ENCODE measurements at places on chromosomes 12 and 14.
A peak's percentile ranks its signal among the peaks of the same experiment; 100 is the strongest.

DNA sequence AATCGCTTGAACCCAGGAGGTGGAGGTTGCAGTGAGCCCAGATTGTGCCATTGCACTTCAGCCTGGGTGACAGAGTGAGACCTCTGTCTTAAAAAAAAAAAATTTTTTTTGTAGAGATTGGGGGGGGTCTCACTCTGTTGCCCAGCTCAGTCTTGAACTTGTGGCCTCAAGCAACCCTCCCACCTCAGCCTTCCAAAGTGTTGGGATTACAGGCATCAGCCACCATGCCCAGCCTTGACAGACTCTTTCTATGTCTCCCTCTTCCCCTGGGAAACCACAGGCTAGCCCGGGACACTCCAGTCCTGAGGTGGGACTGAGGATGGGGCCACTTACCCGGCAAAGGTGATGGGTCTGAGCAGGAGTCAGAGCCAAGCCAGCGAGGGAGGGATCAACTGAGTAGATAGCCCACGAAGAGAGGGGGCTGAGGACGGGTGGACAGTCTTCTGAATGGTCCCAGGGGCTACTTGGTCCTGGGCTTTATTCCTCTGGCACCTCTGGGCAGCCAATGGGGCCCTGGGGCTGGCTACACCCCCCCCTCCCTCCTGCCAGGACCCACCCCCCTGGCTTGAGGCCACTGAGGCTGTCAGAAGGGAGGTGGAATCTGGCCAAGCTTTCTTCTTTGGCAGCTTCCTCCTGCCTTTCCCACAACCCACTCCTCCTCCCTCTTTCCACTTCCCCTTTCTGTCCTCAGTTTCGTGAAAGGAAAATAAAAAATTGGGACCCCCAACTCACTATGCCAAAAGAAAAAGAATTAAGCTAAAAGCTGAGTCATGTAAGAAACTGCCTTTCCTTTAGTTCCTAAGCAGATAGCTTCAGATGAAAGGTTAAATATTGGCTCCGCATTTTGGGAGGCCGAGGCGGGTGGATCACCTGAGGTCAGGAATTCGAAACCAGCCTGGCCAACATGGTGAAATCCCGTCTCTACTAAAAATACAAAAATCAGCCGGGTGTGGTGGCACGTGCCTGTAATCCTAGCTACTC is at the start of gene SDS:
SDS (minus strand) TSS at position 453 of the 981 bp plus-strand sequence. CDS start 4,179 bp downstream, outside the sequence.
- no peak for DNase-seq

GRCh38 chr12:26736563-26737486 is 96.2 kb downstream of the ITPR2 start:
- DNase-seq = no peak

GRCh38 chr12:119942386-119942785 is 46.6 kb upstream of the BICDL1 start:
- DNase-seq = no peak

GRCh38 chr14:56422703-56423213 is 156.8 kb upstream of the TMEM260 start:
- no peak for DNase-seq

DNA sequence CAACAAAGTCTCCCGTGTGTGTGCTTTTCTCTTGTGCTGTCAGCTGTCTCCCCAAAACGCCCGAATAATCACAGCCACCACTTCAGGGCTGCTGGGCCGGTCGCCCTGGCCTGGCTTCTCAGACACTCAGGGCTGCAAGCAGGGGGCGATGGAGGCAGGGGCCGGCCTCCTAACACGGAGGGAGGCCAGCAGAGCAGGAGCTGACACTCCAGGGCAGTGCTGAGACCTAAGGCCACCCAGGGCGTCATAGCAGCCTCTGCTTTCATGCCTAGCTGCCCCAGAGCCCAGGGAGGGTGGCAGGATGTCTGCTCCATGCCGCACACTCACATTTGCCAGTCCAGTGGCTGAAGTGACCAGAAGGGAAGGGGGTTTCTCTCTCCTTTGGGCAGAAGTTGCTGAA is 25.6 kb downstream of the STX2 start:
- no peak for DNase-seq

GRCh38 chr12:55188974-55189556 is 31.8 kb upstream of the OR10A7 start:
- DNase-seq = no peak

DNA sequence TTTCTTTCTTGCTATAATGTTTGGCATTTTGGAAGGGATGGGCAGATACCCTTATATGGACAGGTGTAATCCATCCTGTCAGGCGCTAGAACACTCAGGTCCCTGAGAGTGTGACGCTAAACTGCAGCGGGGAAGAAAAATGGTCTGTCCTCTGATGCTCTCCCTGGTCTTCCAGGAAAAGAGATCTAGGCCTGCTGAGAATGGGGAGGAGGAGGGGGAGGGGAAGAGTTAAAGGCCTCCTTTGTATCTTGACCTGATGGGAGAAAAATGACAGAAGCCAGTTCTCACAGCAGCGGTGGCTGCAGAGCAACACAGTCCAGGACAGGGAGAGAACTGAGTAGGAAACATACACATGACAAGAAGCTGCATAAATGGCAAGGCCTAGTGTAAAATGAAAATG is 61.1 kb downstream of the RPS6KA5 start:
- DNase-seq = no peak

GRCh38 chr14:46074061-46074460 is 577.5 kb downstream of the RPL10L start:
- DNase-seq = no peak

GRCh38 chr12:29382251-29382650 is 1.3 kb upstream of the ERGIC2 start:
- no peak for DNase-seq

DNA sequence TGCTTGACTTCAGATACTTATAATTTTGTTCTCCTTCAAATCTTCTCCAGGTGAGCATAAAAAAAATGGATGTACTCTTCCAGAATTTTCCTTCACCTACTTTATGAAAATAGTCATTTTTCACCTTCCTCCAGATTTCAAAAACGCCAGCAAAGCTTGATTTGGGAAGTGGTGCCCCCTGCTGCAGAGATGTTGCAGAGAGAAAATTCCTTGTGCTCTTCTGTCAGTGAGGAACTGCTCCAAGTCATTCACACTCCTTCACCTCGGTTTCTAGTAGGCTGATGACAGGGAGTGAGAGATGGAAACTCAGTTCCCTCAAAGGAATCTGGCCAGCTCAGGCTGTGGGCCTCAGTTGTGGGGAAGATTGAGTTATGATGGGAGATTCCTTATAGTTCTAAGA is 24.2 kb upstream of the RNASE3 start:
- DNase-seq = no peak

DNA sequence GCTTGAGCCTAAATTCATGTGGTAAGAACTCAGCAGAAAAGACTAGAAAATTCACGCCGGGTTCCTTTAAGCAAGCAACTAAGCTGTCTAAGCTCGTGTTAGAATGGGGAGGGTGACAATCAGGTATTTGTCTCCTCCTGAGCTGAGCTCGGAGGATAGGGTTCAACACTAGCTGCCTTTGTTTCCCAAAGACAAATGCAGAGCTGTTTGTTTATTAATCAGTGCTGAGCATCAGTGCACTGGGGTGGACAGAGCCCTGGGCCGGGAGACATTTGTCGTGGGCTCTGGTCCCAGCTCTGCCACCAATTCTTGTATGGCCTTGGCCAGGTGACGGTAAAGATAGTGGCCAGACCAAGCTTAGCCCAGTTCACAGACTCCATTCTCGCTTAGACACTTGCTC is 43.7 kb downstream of the DEGS2 start:
- DNase-seq = no peak

GRCh38 chr12:2690348-2691005 is 104.3 kb upstream of the FKBP4 start:
- no peak for DNase-seq

DNA sequence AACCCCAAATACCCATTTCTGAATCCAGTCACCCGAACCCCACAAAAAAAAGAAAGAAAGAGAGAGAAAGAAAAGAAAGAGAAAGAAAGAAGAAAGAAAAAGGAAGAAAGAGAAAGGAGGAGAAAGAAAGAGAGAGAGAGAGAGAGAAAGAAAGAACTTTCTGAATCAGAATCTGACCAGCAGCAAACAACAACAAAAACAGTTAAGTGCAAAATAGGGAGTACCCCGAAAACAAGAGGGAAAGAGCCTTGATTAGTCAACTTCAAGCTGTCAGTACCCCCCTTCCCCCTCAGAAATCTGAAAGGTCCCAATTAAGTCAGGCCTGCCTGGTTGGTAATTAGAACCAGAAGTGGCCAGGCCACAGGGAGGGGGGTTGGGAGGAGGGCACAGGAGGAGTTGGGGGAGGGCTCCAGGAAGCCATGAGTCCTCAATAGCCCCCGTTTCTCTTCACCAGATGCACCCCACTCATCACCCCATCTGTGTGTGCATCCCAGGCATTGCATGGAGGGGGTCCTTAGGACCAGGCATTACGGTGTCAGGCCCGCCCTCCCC is 9.8 kb downstream of the RARG start:
- no peak for DNase-seq

DNA sequence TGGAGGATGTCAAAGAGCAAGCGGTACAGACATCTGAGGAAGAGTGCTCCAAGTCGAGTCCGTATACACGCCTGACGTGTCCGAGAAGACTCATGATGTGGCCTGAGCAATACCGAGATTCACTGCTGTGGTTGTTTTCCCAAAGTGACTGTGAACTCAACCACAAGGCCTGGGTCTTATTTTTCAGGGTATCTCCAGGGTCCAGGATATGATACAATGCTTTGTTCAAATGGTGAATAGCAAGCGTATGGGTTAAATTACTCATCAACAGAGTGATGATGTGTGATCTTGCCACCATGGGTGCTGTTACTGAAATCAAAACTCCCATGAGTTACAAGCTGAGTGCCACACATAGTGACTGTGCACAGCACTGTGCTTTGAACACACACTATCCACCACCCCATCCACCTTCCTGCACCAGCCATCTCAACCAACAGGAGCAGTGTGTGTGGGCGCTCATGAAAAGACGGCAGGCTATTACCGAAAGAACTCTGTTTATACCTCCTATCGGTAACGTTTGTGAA is 109.6 kb downstream of the BCAT1 start:
- DNase-seq = peak; percentile 67

DNA sequence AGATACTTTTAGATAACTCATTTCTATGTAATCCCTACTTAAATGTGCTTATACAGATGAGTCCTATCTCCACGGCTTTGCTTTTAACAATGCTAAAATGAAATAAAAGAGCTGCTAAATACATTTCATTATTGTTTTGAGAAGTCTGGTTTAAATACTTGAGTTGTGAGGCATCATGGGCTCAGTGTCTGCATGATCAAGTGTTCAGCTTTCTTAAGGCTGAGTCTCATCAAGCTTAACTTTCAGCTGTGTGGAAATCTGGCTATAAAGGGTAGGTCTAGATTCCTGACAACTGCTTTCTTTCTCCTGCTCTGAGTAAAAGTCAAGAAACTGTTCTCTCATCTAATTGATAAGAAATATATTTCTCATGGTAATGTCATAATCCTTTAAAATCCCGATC is 235.4 kb downstream of the FSCB start:
- no peak for DNase-seq

- DNase-seq = no peak
These were observed 11.7 kb upstream of the OTOGL start for GRCh38 chr12:80087486-80088213.

GRCh38 chr14:67887478-67887877 is 67.9 kb downstream of the RAD51B start:
- no peak for DNase-seq

DNA sequence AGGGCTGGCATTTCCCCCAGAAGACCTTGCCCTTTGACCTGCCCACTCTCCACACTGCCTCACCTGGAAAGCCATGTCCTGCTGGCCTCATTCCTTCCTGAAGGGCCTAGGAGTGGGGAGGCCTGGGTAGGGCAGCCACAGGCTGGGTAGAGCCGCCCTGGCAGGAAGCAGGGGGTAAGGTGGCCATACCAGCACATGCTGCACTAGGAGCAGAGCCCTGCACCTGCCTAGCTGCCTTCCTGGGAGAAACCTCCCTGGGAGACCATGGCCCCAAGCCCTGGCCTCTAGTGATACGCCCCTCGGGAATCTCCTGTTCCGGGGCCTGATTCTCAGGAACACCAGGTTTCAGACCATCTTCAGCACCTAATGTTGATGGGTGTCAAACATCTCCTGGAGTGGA is 65.8 kb downstream of the TSPAN11 start:
- DNase-seq = no peak

GRCh38 chr12:28874758-28875157 is 274.3 kb upstream of the FAR2 start:
- DNase-seq = no peak

- no peak for DNase-seq
These were observed 1.6 kb downstream of the MGAT4C start for GRCh38 chr12:86254399-86255107.

- no peak for DNase-seq
These were observed 197.0 kb downstream of the ETNK1 start for GRCh38 chr12:22821985-22822384.

DNA sequence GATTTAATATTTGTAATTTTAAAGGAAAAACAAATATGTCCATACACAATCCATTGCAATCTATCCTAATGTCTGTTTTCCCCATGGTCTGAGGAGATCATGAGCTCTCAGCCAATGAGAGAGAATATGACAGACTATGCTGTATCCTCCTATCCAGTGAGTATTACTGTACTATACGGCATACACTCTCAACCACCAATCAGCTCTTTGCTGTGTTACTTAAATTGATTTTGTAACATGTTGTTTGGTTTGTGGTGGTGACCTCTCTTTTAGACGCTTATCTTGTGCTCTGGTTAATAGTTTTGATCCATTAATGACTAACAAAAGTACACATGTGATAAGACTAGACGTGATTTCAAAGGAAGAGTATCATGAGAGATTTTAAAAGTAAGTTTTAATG is 231.5 kb upstream of the FOXN3 start:
- DNase-seq = no peak

- DNase-seq = no peak
These were observed 371.8 kb downstream of the BTG1 start for GRCh38 chr12:91773749-91774429.

GRCh38 chr12:124428792-124429281 is 133.9 kb downstream of the RFLNA start:
- no peak for DNase-seq

GRCh38 chr12:12469386-12469785 is 93.3 kb downstream of the DUSP16 start:
- no peak for DNase-seq
